ENCODE measurements at places on chromosomes 13 and 19.

GRCh38 chr19:36067681-36068080, 13.0 kb downstream of the WDR62 start:
- no peak for DNase-seq

DNA sequence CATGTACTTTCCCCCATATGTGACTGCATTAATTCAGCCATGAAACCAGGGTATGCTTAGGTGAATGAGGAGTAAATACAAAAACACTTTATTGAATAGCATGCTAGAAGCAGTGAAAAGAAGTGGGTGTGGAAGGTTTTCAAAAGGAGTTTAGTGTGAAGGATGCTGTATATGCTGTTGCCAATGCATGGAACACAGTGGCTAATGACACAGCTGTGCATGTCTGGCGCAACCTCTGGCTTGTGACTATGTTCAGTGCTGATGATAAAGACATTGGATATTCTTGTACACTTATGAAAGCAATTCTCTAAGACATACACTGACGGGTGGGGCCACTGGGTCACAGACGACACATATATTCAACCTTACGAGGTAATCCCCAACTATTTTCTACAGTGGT, 55.2 kb downstream of the SOX21 start:
- no peak for DNase-seq

GRCh38 chr19:37403403-37403802, 32.5 kb downstream of the ZNF527 start:
- no peak for DNase-seq

DNA sequence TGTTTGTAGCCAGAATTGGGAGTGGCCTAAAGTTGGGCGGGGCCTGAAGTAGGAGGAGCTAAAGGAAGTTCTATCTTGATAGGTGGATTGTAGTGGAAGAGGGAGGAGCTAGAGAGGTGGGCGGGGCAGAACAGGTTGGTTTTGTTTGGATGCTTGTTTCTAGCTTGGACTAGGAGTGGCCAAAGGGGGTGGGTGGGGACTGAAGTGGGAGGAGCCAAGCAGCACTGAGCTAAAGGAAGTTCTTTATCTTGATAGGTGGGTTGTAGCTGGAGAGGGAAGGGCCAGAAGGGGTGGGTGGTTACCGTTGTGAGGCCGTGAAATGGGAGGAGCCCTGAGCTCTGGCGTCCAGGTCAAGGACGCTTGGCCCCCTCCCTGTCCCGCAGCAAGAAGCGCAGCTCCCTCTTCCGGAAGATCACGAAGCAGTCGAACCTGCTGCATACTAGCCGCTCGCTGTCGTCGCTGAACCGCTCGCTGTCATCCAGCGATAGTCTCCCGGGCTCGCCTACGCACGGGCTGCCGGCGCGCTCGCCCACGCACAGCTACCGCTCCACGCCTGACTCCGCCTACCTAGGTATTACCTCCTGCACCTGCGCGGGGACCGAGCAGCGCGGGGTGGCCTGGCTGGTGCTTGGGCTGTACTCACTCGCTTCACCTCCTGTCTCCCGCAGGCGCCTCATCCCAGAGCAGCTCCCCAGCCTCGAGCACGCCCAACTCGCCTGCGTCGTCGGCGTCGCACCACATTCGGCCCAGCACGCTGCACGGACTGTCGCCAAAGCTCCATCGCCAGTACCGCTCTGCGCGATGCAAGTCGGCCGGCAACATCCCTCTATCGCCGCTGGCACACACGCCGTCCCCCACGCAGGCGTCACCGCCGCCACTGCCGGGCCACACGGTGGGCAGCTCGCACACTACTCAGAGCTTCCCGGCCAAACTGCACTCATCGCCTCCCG, 8.0 kb downstream of the DNASE2 start:
- DNase-seq, result no peak

- no peak for DNase-seq
Observed at GRCh38 chr13:46926916-46927590, 30.2 kb upstream of the HTR2A start.

- no peak for DNase-seq
Observed at GRCh38 chr19:30228835-30229524, 143.2 kb upstream of the ZNF536 start.

DNA sequence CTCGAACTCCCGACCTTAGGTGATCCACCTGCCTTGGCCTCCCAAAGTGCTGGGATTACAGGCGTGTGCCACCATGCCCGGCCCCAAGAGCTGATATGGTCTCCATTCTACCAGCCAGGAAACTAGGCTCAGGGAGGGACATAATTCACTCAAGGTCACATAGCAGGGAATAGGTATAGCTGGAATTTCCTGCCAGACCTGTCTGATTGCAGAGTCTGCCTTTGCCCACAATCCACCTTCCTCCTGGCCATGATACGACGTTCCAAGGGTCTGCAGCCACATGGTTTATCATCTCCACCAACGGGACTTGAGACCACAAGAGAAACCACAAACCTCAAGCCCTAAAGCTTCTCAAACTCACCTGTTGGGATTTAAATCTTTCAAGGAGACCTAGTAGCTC, 32.0 kb downstream of the ZNRF4 start:
- no peak for DNase-seq

GRCh38 chr19:13707915-13708314, 56.4 kb upstream of the MRI1 start:
- peak; percentile 11 for DNase-seq

DNA sequence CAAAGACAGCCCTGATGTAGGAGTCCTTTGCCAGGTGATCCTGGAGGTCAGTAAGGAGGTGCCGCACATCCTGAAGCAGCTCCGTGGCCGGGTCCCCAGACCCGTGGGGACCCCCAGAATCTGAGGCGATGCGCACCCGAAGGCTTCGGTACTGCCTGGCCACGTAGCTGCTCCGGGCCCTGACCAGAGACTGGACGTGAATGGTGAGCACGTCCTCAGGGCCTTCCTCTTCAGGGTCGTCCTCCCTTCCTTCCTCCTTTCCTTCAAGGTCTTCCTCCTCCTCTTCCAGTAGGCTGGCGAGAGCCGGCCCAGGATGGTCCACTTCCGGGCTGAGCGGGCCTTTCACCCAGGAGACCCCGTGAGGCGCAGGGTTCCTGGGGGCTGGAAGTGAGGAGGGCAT, 7.5 kb downstream of the RINL start:
- no peak for DNase-seq

DNA sequence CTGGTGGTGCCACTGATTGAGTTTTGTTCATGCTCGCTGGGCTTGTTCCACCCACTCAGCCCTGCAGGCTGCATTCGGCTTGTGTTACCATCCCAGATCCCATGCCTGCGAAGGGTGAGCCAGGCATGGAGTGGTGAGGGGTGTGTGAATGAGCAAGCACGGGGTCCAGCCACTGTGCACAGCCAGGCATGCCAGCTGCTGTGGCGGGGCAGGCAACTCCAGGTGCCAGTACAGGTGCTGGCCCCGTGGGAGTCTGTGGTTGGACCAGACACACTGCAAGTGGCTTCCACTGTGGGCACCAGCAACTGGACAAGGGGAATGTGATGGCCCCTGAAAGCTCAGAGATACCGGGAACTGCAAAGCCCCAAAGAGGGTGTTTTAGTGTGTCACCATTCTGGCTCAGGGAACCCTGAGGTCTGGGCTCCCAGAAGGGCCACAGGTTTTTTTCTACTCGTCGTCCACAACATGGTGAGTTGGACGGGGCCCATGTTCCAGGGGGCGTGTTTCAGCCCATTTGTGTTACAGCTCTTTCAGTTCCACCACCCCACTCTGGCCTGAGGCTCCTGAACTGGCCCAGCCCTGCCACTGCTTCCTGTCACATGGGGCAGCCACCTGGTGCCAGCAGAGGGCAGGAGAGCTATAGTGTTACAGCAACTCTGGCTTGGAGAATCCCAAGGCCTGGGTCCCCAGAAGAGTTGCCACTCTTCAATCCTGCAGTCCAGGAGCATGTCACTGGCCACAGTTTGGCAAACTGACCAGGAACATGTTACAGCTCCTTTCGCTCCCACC, 217.0 kb upstream of the OBI1 start:
- no peak for DNase-seq

- no peak for DNase-seq
Observed at GRCh38 chr13:110170882-110171281, 136.1 kb downstream of the COL4A1 start.

DNA sequence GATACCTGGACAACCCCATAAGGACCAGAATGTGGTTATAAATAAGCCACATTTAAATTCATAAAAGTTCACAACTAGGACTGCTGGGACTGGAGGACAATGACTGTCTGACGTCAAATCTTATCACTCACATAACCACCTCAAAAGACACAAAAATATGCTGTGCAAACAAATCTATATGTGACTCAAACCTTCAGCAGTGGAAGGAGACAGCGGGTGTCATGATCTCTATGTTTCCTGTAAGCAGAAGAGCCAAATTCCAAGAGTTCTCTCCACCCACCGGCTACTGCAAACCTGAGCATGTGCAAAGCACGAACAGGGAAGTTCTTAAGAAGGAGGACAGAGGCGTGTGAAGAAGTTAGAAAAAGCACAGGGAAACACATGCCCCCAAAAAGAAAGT, 113.2 kb downstream of the MYCBP2 start:
- DNase-seq, result no peak

GRCh38 chr13:110436276-110436675, 125.2 kb downstream of the RAB20 start:
- DNase-seq, result no peak

GRCh38 chr13:21075379-21076249, 14.2 kb upstream of the LATS2 start:
- no peak for DNase-seq

GRCh38 chr19:5865772-5866171, 4.6 kb downstream of the FUT5 start:
- DNase-seq, result no peak

DNA sequence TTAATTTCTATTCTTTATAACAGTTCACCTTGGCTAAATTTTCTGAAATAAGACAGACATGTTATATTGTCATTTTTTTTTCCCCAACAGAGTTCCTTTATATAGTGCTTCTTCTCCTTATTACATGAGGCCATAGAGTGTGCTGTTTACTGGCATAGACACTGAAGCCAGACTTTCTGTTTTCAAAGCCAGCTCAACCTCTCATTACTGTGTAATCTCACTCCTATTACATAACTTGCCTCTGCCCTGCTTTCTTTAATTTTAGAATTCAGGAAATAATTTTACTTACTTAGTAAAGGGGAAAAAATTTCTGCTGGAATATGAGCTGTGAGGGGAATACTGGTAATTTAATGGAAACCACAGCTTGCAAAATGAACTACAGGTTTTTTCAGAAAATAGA, 1380.4 kb downstream of the SLITRK1 start:
- DNase-seq, result no peak

- peak; percentile 25 for DNase-seq
Observed at GRCh38 chr13:77351315-77351714, 24.4 kb upstream of the MYCBP2 start.

DNA sequence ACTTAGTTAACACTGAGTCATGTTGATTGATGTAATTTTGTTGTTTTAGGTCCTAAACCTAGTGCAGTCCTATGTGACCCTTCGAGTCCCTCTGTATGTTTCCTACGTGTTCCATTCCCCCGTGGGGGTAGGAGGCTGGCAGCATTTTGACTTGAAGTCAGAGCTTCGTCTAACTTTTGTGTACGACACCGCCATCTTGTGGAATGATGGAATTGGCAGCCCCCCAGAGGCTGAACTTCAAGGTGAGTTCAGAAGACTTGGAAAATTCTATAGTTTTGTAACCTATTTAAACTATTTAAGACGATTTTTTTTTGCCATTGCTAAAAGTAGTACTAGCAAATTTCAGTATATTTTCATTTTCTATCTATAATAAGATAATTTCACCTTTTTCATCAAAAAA, 117.9 kb downstream of the STOML3 start:
- peak; percentile 38 for DNase-seq

DNA sequence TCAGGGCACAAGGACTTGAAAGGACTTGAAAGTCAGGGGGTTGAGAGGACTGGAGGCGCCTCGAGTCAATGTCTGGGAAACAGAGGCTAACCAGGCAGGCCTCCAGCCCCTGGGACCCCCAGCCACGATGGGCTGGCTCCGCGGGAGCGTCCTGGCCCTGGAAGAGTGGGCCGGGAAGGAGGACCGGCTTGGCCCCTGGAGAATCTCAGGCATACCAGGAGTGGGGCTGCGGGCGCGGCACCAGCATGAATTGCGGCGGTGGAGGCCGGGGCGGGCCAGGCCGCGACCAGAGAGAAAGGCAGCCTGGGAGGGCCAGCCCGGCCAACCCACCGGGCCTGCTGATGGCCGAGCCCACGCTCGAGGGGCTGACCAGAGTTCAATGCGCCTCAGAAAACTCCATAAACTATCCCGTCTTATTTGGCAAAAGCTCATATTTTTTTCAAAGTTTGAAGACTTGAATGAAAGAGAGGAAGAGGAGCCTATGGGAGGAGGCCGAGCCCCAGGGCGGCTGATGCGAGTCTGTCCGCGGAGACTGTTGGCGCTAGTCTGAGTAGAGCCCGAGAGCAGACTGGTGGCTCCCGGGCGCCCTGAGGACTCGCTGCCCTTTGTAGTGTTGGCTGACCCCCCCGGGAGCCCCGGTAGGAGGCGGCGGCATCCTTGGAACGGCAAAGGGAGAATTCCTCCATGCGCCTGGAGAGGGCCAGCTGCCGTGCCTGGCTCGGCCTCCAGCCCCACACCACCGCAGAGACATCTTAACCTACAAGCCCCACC, 68.0 kb downstream of the MLLT1 start:
- no peak for DNase-seq

DNA sequence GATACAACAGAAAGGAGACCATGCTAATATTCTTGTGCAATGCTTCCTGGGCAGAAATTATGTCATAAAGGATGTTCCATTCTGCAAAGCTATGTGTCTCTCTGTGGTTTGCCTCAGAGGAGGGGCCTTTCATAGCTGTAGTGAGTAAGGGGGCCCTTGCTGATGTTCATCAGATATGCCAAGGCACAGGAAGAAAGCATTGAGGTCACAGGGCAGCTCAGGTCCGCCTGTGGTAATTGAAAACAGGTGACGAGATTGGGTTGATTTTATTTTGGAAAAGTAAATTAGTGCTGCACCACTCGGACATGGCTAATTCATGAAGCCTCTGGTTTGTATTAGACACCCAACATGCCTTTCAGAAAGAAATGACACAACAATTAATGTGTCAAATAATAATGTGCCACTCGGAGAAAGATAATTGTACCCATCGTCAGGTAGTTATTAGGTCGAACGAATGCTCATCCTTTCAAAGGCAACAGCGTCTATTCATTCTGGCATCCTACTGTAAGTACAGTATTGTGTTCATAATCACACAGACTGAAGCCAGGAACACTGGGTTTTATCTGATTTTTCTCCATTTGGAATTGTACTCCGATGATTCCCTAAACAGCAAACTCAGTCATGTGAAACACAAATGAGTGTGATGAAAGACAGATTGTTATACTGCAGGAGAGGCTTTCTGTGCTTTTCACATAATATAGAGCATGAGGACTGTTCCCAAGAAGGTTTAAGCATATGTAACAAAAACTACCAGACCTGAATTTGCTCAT, 421.6 kb upstream of the KLF12 start:
- no peak for DNase-seq
